ENCODE measurements at places on chromosomes 2 and 18.

GRCh38 chr2:190137561-190137960, 75.0 kb upstream of the MSTN start:
- no peak for DNase-seq

GRCh38 chr2:191436368-191437055, 191.3 kb downstream of the MYO1B start:
- DNase-seq: no peak

DNA sequence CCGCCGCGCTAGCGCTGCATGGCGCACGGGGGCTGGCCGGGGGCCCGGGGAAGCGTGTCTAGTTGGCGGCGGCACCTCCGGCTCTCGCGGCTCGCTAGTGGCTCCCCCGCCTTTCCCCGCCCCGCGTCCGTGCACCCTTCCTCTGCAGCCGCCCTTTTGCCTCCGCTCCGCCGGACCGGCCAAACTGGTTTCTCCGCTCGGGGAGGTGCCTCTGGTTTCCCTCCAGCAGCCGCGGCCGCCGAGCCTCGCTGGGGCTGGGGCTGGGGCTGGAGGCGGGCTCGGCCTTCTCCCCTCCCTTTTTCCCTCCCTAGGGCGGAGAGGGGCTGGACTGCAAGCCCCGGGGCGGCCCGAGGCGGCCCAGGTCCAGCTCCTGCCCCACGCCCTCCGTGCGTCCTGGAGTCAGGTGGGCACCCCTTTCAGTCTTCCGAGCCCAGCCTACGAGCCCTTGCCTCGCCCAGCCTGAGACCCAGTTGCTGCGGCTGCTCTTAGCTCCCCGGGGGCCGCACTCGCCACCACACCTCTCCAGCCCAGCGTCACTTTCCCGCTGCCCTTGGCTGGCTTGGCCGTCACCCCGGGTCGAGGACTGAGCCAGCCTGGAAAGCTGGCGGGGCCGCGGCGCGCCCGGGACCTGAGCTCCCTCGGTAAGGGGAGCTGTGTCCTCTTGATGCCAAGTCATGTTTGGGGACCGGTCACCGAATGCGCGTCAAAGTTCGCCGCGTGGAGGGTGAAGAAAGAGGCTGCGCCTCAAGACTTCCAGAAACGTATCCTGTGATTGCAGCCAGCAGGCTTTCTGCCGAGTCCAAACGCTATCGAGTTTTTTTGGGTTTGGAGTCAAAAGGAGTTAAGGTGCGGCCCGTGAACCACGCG, at the start of gene ATP8B1:
ATP8B1 (minus strand) TSS at position 213 of the 867 bp plus-strand sequence. CDS start 71,508 bp downstream, outside the sequence.
- DNase-seq: peak; percentile 98

GRCh38 chr2:106552921-106553320, 65.8 kb downstream of the CD8B2 start:
- no peak for DNase-seq

DNA sequence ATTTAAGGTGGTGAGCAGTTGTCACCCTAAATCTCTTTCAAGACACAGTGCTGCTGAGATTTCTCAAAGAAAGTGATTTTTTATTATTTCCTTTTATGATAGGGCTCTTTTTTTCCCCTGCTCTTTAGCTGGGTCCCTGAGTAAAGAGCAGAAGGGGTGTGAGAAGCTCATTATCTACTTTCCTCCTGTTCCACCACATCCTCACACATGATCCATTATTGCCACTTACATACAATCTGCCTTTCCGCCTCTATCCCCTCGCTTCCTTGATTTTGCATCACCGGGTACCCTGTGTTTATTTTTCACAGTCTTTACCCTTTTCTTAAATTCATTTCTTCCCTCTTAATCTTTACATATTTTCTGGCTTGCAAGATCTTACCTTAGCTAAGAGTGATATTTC, 93.9 kb upstream of the CCDC85A start:
- DNase-seq: no peak

GRCh38 chr18:22113144-22113844, 56.1 kb upstream of the GATA6 start:
- DNase-seq: no peak

GRCh38 chr2:20349513-20349921, 1.1 kb downstream of the PUM2 start:
- peak; percentile 70 for DNase-seq

GRCh38 chr2:195457873-195458272, 199.2 kb upstream of the SLC39A10 start:
- no peak for DNase-seq

- DNase-seq: no peak
These were observed 143.9 kb upstream of the SIX2 start for GRCh38 chr2:45153121-45153520.

- DNase-seq: no peak
These were observed 69.8 kb downstream of the CCBE1 start for GRCh38 chr18:59627414-59627813.

- no peak for DNase-seq
These were observed 805 bp upstream of the KRTCAP3 start for GRCh38 chr2:27441226-27441926.

DNA sequence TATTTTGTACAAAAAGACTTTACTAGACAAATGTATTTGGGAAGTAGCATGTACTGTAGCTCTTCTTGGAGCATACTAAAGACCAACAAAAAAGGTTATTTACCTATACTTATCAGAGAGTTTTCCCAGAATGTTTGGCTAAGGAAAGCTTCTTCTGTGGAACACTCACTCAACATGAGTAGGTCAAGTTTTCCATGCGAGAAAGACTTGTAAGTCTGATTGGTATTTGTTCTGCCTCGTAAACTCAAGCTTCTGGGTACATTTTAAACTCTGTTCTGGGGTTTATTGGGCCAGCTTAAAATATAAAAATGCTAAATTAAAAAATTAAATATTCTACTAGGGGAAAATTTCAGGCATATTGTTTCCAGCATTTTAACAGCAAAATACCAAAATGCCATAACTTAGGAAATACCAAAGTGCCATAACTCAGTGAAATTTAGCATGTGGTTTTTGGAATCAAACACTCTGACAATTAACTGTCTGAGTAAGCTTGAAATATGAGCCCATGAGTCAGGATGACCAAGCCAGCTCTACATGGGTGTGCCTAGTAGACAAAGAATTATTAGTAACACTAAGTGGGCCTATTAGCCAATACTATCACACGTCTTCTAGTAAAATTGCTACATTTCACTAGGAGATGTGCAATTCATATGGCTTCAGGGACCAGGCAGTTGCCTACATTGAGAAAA, 47.3 kb upstream of the SERPINE2 start:
- DNase-seq: no peak

GRCh38 chr2:196935432-196935831, 8.9 kb upstream of the PGAP1 start:
- no peak for DNase-seq

- peak; percentile 10 for DNase-seq
These were observed 29.0 kb upstream of the MAL start for GRCh38 chr2:94996305-94997100.

- DNase-seq: no peak
These were observed 3.6 kb downstream of the ALPI start for GRCh38 chr2:232459419-232460035.

DNA sequence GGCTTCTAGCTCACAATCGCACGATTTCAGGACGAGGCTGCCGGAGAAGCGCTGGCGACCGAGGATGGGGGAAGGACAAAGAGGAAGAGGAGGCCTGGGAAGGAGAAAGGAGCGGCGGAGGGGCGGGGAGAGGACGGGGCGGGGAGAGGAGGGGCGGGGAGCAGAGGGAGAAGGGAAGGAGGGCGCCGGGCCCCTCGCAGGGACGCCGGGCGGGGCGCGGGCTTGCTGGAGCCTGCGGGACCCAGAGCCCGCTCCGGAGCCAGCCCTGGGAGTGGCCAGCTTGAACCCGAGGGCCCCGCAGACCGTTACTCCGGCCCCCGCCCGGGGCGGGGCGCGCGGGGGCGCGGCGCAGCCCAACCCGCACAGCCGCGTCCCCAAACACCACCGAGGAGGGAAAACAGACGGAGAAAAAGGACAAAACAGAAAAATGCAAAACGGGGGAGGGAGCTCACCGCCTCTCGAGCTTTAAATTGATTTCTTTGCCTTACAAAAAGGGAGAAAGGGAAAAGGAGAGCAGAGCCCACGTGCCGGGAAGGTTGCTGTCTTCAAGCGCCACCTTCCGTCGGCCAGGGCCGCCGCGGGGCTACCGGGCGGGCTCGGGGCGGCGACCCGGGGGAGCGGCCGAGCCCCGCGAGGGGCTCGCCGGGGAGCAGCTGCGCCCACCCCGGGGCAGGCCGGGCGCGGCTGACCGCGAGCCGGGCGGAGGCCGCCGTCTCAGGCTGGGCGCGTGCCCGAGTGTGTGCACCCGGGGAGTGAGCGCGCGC, 781 bp upstream of the SOX11 start:
- peak; percentile 97 for DNase-seq

DNA sequence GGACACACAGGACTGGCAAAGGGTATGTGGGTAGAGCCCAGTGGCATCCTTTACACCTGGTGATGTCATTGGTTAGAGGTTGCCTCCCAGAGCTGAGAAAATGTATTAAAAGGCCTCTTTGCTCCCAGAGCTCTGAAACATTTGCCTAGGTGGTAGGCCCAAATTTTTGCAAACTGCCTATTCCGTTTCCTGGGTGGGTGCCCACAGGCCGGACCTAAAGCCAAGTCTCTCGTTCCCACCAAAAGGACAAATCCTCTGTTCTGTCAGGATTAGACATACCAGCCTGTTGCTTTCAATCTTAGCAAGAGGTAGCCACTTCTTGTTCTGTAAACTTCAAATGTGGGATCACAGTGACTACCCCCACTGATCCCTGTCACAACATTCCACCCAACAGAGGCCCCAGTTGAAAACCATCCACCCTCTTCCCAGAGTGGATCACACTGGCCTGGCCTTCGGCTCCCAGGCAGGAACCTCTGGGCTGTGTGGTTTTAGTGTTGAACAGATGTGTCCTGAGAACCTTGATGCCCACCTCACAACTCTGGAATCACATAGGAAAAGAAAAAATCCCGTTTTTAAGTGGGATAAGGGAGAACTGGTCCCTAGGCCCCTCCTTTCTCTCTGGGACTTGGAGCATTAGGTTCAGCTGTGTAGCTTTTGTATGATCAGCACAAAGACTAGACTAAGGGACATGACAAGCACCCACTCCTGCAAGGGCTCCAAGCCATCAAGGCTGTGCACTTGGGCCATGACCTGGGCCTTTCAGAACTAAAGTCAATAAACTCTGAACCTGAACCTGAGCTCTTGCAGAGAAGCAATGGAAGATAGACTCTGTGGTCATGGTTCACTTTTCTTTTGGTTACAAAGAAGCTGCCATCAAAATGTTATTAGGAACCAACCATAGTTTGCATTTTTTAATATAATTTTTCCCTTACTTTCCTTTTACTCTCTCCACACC, 211.3 kb downstream of the CYP26B1 start:
- DNase-seq: no peak
